Activated B cell treated with CpG ODN at 0.5 μM for 24 hours (primary cell): ENCODE measurements at places on chromosomes 5 and 9.
A peak's percentile ranks its signal among the peaks of the same experiment; 100 is the strongest.

DNA sequence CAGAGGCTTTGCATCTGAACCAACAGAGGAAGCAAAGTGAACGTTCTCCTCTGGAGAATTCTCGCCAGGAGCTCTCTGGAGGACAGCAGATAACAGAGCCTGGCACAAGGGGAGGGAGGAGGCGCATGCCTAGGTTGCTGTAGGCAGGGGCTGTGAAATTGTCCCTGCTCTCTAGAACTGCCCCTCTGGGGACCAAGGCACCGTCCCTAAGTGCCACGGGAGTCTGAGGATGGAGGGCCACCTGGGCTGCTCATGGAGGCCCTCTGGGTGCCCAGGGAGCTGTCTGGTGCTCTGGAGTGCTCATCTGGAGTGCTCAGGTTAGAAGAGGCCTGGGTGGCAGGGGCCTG is 77.6 kb downstream of the CACNA1B start:
- DNase-seq, result no peak

DNA sequence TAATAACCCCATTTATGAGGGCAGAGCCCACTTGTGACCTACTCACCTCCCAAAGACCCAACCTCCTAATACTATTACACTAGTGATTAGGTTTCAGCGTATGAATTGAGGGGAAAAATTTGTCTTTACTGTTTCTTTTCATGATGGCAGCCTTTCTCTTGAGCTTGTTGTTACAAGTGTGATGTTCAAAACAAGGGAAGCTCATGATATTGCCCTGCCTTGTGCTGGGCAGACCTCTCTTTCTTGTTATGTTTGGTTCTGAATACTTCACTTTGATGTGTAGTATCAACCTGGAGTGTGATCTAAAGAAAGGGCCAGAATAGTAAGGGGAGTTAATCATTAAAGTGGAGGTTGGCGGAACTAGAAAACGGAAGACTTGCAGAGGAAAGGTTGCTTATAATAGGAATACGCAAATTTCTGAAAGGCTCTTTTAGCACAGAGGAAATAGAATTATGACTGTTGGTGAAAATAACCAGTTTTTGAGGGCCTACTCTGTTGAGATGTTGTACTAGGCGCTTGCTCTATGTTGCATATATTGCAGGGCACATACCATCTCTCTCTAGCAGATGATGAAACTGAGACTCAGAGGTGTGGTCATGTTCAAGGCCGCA is 68.2 kb downstream of the MELK start:
- no peak for DNase-seq

DNA sequence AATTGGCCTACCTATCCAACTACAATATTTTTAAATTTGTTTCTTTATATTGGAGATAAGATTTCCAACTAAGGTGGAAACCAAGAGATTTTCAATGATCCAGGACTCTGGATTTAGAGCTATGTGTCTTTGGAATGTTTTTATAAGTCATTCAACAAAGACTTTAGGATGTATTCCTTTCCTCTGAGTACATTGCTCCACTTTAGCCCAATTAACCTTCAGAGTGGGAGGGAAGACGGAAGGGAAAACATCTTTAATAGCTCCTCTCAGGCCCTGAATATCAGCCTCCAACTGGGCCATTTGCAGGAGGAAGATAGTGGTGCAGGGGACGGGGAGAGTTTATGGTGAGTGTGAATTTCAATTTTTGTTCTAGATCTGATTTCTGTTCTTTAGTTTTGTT is 239.2 kb downstream of the PIK3R1 start:
- no peak for DNase-seq

GRCh38 chr5:132260051-132260450 is 2.6 kb downstream of the PDLIM4 start:
- no peak for DNase-seq

GRCh38 chr9:4318741-4319140 is 18.9 kb upstream of the GLIS3 start:
- no peak for DNase-seq

DNA sequence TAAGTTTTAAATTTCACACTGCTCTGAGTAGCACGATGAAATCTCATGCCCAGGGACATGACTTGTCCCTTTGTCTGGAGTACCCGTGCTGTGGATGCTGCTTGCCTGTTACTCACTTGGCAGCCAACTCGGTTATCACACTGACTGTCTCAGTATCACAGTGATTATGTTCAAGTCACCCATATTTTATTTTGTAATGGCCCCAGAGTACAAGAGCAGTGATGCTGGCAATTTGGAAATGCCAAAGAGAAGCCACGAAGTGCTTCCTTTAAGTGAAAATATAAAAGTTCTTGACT is 22.8 kb upstream of the SCGB3A2 start:
- DNase-seq, result no peak

- no peak for DNase-seq
These were observed 246.3 kb upstream of the DAP start for GRCh38 chr5:11007269-11007870.

DNA sequence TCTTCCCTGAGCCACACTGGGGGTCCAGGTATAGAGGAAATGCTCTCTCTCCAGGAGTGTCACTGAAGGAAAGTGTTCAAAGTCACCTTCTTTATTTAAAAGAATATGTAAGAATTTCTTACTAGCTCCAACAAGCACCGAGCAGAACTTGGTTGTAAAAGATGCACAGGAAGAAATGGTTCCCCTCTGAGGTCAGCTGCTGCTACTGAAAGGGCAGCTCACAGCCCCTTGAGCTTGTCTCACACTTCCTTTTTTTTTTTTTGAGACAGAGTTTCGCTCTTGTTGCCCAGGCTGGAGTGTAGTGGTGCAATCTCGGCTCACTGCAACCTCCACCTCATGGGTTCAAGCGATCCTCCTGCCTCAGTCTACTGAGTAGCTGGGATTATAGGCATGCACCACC is 77.2 kb downstream of the PRRT1B start:
- no peak for DNase-seq

DNA sequence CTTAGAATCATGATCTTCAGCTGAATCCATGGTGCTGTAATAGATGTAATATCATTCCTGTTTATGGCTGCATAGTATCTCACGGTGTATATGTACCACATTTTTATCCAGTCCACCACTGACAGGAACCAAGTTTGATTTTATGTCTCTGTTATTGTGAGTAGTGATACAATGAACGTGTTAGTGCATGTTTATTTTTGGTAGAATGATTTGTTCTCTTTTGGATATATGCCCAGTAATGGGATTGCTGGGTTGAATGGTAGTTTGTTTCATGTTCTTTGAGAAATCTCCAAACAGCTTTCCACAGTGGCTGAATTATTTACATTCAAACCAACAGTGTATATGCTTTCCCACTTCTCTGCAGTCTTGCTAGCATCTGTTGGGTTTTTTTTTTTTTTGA is 175.1 kb upstream of the CDH10 start:
- no peak for DNase-seq

DNA sequence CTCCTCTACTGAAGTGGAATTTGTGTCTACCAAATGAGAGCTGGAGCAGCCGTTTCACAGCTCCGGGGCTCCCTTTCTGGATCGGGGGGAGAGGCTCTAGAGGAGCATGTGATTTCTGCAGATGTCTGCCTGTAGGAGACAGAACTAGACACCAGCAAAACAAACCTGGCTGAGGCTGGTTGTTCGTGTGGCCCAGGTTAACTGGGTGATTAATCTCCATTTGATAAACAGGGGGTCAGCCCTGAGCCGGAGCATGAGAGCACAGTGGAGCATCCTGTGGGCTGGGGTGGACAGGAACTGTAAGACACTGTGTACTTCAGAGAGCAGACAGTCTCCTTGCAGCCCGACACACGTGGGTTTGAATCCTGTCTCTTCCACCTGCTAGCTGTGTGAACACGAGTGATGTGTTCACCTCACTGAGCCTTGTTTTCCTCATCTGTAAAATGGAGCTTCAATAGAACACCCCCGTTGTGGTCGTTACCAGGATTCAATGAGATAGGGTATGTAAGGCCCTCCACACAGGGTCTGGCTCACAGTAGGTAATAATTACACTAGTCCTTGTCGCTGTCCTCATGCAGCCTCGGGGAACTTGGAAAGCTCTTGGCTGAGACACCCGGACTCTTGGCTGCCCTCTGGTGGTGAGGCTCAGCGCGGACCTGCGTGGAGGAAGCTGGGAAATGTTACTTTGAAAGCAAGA is 12.9 kb downstream of the CXCL14 start:
- peak; percentile 42 for DNase-seq

GRCh38 chr9:76654575-76654974 is 109.7 kb upstream of the PCA3 start:
- no peak for DNase-seq

- no peak for DNase-seq
These were observed 18.4 kb upstream of the RARS1 start for GRCh38 chr5:168467755-168468330.

GRCh38 chr9:121768416-121769015 is 117.1 kb downstream of the DAB2IP start:
- DNase-seq, result no peak

DNA sequence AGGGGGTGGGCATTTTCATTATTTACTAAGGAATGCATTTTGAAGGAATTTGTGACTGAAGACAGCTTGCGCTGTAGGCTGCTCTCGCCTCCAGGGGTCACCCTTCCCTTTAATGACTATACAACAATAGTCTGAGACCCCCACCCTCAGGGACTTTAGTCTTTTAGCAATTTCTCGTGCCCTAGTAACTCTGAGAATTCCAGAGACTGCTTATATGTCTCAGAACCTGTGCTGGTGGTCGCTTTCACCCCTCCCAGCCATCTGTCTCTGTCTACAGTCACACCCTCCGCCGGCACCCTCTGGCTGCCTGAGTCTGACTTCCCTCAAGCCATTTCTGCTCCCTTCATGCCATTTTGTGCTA is 671.4 kb downstream of the NR2F1-AS1 start:
- DNase-seq, result no peak

- no peak for DNase-seq
These were observed 139.9 kb downstream of the GADD45G start for GRCh38 chr9:89744730-89745129.

GRCh38 chr5:180207593-180207992 is 1.4 kb downstream of the RASGEF1C start:
- DNase-seq, result no peak

GRCh38 chr5:167631191-167631590 is 660.3 kb upstream of the WWC1 start:
- DNase-seq, result no peak

- no peak for DNase-seq
These were observed 373.1 kb downstream of the MAT2B start for GRCh38 chr5:163878490-163878889.

- no peak for DNase-seq
These were observed 210.1 kb upstream of the SLC24A2 start for GRCh38 chr9:19998823-19999455.

DNA sequence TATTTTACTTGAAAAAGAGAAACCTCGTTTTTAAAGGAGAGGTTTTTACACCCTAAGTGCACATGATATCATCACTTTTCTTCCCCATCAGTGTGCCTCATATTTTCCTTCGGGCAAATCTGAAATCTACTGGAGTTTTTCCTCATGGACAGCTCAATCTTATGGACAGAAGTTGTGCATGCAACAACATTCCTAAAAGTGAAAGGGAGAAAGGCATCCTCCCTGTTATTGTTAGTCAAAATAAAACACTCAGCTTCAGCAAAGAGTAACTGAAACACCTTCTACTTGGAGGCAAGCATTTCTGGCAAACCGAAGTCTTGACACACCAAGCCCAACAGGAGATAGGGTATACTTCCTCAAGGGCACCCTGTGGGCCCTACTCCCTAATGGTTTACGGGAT is 217.9 kb downstream of the BNC2 start:
- DNase-seq, result no peak

GRCh38 chr5:108983461-108984092 is 235.9 kb downstream of the FER start:
- no peak for DNase-seq

- DNase-seq, result no peak
These were observed 19.1 kb upstream of the EDIL3 start for GRCh38 chr5:84403773-84404172.

GRCh38 chr5:124706729-124707361 is 39.6 kb downstream of the ZNF608 start:
- DNase-seq, result no peak
